ENCODE measurements at places on chromosomes 12 and 14.

GRCh38 chr12:52250048-52250990 lies 17.3 kb downstream of the KRT7 start:
- DNase-seq = no peak

- no peak for DNase-seq
Observed at GRCh38 chr12:112901271-112901670, 5.5 kb upstream of the OAS1 start.

- no peak for DNase-seq
Observed at GRCh38 chr12:113403435-113404415, at the start of gene SDS. Gene SDS (minus strand): TSS chr12:113403887. CDS start chr12:113399708, 4,179 bp downstream.

- DNase-seq = no peak
Observed at GRCh38 chr12:572532-572899, 90.7 kb downstream of the NINJ2 start.

DNA sequence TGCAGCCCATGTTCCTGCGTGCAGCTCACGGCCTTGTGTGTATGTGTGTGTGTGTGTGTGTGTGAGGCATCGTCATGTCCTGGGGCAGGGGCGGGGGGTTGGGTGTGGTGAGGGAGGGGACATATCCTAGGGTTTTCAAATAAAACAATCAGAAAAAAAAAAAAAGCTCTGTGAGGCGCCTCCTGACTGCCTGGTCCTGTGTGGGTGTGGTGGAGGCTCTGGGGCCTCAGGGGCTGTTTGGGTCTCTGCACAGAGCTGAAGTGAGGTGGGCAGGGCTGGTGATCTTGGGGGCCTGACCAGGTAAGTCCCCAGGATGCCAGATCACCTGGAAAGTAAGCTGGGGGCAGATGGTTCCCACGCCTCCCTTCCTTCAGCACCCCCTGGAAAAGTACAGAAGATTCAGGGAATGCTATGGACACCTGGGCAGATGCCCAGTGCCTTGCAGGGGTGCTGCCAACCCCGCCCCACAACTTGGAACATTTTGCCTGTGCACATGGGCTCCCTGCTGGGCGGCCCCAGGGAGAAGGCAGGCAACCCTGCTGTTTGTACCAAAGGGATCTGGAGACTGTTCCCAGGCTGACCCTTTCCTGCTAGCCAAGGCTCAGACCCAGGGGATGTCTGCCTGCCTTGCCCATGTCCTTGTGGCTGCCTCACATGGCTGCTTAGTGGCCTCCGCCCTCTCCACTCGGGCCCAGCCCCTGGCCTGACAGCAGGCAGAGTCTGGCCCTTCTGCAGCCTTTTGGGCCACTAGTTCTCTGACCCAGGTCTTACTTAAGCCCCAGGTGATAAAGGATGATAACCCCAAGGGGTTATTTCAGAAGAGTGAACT lies 28.8 kb downstream of the CLSTN3 start:
- no peak for DNase-seq

DNA sequence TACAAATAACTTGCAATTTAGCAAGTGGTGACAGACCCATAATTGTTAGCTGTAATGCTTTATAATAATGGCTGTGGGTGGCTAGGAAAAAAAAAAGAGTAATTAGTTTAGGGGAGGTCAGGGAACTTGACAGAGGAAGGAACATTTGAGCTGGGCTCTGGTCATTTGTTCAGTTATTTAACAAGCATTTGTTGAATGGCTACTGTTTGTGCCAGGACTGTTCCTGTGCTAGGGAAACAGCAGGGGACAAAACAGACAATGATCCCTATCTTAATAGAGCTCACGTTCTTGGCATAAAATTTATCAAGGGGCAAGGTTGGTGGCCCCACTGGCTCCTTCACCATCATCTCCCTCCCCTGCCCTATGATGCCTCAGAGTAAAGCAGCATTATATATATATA lies 18.5 kb downstream of the CHST11 start:
- DNase-seq = no peak

GRCh38 chr14:74491956-74492775 lies 939 bp downstream of the NPC2 start:
- DNase-seq = no peak
